ENCODE measurements at places on chromosomes 6 and 20. TPM values are rescaled to one million over a fixed set of nuclear protein-coding genes. Genes with fewer than 3 reads are reported as not detected.

- no peak for DNase-seq
Measured at GRCh38 chr6:83613378-83613777, 95.5 kb downstream of the SNAP91 start.

DNA sequence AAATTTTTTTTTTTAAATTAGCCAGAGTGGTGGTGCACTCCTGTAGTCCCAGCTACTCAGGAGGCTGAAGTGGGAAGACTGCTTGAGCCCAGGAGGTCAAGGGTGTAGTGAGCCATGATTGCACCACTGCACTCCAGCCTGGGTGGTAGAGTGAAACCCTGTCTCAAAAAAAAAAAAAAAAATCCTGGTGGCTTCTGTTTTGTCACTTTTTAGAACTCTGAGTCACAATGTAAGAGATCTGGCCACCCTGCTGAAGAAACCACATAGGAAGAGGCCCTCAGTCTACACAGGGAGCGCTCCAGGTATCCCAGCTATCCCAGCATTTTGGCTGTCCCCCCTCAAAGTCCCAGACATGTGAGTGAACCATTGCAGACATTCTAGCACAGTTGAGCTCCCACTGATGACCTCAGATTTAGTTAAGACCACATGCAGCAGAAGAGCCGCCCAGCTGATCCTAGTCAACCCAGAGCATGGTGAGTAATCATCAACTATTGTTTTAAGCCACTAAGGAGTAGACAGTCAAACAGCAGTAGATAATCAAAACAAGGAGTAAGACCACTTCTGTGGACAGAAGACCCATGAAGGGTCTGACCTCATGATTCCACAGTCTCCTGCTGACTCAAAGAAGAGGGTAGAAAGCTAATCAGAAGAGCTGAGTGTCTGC is 12.7 kb upstream of the ARFGEF2 start:
- no peak for DNase-seq

- no peak for DNase-seq
Measured at GRCh38 chr20:48606841-48607543, 220.8 kb downstream of the PREX1 start.

DNA sequence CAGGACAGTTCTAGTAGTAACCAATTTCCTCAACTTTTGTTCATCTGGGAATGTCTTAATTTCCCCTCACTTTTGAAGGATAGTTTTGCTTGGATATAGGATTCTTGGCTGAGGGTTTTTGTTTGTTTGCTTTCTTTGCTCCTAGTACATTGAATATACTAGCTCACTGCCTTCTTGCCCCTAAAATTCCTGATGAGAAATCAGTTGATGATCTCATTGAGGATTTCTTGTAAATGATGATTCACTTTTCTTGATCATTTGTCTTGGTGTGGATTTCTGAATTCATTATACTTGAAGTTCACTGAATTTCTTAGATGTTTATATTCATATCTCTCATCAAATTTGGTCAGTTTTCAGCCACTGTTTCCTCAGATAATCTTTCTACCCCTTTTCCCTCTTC is 49.1 kb upstream of the PRDM1 start:
- no peak for DNase-seq

DNA sequence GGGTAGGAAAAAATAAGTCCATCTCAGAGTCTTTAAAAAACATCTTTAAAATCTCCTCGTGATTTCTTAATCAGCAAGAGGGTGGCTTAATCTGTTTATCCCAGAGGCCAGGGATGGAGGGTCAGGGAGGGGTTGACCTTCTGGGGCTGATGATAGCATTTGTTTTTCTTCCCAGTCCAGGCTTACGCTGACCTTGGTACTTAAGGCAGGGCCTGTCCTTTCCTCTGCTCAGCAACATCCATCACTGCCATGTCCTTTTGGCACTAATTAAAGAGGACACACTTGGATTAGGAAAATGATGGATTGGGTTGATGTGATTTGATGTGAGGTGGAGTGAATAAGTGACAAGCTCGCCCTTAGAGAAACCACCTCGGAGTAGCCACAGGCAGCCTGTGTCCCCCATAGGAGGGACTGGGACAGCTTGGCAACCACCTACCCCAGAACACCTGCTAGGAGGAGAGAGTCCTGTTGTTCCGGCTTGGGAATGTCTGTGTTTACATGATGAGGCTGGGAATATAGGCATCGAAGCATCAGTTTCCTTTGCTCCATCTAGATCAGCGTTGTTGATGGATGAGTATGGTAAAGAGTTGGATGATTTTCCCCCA is 44.2 kb downstream of the PHACTR3 start:
- DNase-seq: no peak

DNA sequence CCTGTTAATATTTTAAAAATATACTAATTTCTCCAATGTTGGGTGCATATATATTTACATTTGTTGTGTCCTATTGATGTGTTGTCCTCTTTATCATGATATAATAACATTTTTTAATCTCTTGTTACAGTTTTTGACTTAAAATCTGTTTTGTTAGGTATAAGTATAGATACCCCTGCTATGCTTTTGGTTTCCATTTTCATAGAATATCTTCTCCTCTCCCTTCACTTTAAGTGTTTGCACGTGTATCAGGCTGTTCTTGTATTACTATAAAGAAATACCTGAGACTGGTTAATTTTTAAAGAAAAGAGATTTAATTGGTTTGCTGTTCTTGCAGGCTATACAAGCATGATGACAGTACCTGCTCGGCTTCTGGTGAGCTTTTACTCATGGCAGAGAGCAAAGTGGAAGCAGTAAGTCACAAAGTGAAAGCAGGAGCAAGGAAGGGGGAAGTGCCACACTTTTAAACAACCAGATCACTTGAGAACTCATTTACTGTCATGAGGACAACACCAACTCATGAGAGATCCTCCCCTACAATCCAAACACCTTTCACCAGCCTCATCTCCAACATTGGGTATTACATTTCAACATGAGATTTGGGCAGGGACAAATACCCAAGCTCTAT is 340.5 kb upstream of the SYNCRIP start:
- DNase-seq: no peak

- no peak for DNase-seq
Measured at GRCh38 chr20:11454966-11455799, 462.5 kb upstream of the BTBD3 start.

DNA sequence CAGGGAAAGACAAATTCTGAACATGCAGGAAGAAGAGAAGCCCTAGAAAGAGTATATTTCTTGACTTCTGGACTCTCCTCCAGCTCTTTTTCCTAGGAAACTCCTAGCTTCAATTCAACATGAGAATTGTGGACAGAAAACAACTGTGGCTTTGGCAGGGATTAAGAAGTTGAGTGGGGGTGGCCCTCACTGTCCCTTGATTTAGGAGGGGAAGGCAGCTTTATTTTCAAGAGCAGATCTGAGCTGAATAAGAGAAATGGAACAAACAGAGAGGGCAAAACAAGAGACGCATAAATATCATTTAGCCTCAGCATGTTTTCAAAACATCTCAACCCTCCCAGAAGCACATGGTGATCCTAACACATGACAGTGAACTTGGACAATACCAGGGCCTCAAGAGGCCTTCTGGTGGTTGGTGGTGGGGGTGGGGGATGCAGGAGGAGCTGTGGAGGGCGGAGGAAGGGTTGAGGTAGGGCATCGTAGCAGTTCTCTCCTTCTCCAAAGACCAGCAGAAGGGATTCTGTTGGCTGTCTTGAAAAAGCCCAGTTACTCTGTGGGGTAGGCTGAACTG is 21.1 kb upstream of the TAGAP start:
- no peak for DNase-seq

DNA sequence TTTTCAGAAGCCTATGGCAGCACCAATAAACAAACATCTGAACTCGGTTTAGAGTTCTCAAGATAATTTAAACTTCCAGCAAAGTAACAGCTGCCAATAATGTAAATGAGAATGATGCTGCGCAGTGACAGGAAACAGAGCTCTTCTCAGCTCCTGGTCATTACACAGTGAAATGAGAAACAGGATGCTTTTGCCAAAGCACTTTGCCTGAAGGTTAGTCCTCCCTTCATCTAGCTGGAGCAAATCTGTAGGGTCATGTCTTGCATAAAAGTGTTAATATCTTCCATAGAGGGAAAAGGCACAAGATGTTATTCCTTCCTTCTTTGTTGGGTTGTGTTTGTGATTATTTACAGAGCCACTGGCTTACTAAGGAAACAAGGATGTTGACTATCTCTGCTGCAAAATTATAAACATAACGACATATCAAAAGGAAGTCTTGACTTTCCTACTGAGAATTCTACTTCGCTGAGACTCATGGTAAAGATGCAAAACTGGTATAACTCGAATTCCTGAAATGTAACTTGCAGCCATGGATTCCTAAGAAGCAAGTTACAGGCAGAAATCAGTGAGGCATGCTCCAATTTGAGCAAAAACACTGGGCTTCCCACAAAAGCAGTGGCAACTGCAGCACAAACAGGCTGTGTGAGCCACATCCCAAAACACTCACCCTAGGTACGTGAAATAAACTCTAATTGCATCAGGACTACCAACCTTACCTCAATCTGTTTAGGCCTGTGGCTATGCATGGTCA is 102.5 kb upstream of the BEND6 start:
- no peak for DNase-seq

- DNase-seq: no peak
Measured at GRCh38 chr6:15524861-15525401, 137.9 kb downstream of the DTNBP1 start.

- no peak for DNase-seq
Measured at GRCh38 chr6:25292384-25292783, 13.2 kb downstream of the CARMIL1 start.

GRCh38 chr20:25549843-25550477 is 35.4 kb downstream of the NINL start:
- peak; percentile 0 for DNase-seq

DNA sequence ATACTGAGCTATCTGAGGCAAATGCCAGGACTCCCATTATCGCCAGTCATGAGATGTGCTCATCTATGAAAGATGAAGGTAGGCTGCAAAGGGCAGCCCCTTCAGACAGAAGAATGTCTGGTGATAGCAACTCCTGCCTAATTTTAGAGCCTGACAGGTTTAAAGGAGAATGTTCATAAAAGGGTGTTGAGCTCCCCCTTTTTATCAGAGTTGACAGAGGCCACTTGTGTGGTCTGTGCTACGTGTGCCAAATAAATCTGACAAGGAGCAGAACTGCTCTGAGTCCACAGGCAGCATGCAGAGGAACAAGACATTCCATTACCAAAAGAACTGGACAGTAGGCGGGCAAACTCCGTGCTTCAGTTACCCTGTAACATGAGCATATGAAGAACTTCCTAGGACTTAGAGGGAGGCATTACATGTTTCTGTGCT is 101.8 kb downstream of the PREP start:
- DNase-seq: no peak

DNA sequence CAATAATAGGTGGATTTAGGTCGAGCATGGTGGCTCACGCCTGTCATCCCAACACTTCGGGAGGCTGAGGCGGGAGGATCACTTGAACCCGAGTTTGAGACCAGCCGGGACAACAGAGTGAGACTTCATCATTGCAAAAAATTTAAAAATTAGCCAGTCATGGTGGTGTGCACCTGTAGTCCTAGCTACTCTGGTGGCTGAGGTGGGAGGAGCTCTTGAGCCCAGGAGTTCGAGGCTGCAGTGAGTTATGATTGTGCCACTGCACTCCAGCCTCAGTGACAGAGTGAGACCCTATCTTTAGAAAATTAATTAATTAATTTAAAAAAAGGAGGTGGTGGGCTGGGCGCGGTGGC is 13.4 kb upstream of the C20orf203 start:
- DNase-seq: no peak

DNA sequence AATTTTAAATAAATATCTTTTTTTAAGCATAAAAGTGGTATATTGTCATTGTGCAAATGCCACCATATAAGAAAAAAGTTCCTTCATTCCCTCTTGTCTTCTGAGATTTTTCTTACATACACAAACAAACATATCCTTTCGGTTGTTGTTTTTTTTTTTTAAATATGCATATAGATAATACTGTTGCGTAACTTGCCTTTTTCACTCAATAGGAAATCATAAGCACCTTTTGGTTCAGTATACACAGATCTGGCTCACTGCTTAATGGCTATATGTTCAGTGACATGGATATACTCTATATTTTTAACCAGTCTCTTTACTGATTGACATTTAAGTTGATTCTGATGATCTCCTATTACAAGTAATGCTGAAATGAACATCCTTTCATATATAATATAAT is 40.1 kb downstream of the AKAP12 start:
- DNase-seq: no peak

DNA sequence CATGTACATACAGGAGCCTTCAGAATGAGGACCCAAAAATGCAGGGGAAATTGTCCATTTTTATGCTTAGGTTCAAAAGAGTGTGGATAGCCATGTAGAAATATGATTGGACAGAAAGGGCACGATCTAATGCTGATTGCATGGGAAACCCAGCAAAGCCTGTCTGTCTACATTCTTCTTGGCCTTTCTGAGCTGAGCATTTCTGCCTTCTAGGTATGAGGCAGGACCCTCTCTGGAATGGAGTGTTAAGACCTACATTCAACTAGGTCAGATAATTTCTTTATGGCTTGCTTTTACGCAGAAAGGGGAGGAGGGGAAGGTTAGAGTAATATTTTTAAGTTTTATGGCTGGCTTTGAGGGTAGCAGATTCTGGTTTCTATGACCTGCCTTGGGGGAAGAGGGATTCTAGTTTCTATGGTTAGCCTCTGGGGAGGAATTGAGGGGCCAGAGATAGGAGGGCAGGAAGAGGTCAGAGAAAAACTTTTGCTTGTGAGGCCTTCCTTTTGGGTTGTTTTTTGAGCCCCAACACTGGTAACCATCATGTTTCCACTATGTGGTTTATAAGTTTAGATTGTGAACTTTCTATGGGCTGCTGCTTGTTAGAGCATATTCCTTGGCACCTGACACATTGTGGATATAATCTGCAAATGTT is 63.5 kb downstream of the LYRM2 start:
- no peak for DNase-seq

The HCRTR2 gene
- not detected for polyA plus RNA-seq

The SPACA1 gene
- polyA plus RNA-seq: not detected

The HM13 gene
- polyA plus RNA-seq: 134 TPM

The LGSN gene
- not detected for polyA plus RNA-seq

The OR2J3 gene
- not detected for polyA plus RNA-seq

The MATN4 gene
- not detected for polyA plus RNA-seq

The CLIC5 gene
- 1.3 TPM for polyA plus RNA-seq

The DAAM2 gene
- not detected for polyA plus RNA-seq

The SCGN gene
- polyA plus RNA-seq: not detected

The PI3 gene
- not detected for polyA plus RNA-seq

The HLA-DQA1 gene
- polyA plus RNA-seq: 4.2 TPM

The CD24 gene
- 0.19 TPM for polyA plus RNA-seq

Data from CD4-positive, CD25-positive, alpha-beta regulatory T cell (primary cell).